ENCODE measurements at places on chromosomes 2 and 18.

DNA sequence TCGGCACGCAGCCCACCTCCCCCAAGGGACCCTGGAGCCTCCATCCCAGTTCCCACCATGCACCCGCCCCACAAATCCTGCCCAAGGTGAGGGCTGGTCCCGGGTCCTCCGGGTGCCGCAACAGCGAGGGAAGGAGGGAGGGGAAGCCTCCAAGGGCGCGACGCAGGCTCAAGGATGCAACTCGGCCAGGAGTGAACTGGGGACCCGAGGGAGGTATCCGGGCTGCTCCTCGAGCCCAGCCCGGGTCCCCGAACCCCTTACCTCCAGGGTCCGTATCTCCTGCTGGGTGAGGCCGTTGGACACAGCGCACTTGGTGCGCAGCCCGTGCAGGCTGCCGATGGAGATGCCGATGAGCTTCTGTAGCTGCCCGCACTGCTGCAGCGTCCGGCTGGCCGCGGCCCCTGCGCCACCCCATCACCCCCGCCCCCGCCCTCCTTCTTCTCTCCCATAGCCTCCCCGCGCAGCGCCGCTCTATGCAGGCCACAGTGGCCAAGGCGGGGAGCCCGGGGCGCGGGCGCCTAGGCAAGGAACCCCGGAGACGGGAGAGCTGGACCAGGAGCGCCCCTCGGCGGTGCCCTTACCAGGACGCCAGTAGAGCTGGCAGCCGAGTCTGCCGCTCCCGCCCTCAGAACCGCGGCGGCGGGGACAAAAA, 124.1 kb downstream of the ANKRD30BL start:
- no peak for DNase-seq

DNA sequence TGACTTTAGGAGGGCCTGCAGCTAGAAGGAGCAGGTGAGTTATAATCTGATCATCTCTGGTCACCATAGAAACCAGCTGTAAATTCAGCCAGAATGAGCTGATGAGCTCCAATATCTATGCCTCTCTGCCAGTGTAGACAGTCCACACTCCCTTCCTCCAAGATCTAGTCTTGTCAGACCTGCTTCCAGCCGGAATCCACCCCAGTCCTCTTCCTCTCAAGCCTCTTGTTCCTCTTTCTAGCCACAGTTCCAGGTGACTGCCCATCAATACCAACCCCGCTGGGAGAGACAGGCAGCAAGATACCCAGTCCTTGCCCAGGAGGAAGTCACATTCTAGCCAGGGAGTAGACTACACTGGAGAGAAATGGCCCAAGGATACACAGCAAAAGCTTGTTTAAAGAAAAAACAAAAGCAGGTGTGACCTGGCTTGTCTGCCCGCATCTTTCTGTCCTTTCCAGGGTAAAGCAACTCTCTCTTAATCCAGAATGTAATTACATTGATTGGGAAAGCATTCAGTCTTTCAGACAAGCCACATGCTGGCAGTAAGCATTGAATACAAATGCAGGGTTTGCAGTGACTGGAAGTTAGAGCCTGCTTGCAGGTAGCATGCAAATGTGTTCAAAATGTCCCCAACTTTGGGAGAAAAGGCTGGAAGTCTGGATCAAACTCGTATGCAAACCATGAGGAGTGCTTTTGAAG, 9.0 kb upstream of the SLC35F6 start:
- DNase-seq: no peak

- no peak for DNase-seq
Observed at GRCh38 chr2:103887625-103888024, 966.3 kb upstream of the POU3F3 start.

DNA sequence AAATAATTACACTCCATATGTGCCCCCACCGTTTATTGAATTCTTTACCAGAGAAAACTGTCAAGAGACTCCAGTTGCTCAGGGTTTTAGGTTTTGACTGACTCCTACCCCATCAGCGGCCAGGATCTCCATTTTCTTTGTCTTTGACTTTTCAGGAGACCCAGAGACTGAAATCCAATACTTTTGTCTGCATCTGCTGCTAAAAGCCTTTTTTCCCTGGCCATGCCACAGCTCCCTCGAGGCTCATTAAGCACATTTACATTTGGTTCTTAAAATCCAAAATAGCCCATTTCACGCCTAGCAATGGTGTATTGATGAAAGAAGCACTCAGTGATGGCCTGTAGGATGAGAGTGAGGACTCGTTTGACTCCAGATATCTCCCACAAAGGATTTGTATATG, 332.6 kb upstream of the ACVR2A start:
- no peak for DNase-seq

- DNase-seq: no peak
Observed at GRCh38 chr2:199382091-199382490, 75.6 kb downstream of the SATB2 start.

GRCh38 chr2:239386001-239386670, 14.7 kb downstream of the HDAC4 start:
- no peak for DNase-seq

DNA sequence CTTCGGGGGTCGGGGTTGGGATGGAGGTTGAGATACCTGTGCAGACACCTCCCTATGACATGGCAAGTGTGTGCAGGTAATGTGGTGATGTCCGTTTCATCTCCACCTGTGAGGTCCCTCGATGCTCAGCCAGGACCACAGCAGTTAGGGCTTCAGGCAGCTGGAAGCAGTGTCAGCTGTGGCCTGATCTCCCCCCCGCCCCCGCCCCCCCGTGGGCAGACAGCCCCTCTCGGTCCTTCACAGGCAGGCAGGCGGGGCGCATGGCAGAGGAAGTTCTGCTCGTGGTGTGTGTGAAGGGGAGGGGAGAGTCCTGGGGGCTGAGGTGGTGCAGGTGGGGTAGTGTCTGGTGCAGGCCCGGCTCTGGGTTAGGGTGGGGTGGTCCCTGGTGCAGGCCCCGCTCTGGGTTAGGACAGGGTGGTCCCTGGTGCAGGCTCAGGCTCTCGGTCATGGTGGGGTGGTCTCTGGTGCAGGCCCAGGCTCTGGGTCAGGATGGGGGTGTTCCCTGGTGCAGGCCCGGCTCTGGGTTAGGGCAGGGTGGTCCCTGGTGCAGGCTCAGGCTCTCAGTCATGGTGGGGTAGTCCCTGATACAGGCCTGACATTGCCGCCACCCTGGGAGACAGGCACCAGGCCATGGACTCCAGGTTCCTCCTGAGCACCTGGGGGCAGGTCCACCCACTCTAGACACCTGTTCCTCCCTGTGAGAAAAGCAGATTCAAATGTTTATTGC, 94.3 kb downstream of the NFATC1 start:
- DNase-seq: no peak

Data from stimulated activated CD8-positive, alpha-beta memory T cell treated with anti-CD3 and anti-CD28 coated beads, Interleukin-2, amount 100 ng/mL, for 1 hour (primary cell).